ENCODE measurements at places on chromosomes 6 and 20.

DNA sequence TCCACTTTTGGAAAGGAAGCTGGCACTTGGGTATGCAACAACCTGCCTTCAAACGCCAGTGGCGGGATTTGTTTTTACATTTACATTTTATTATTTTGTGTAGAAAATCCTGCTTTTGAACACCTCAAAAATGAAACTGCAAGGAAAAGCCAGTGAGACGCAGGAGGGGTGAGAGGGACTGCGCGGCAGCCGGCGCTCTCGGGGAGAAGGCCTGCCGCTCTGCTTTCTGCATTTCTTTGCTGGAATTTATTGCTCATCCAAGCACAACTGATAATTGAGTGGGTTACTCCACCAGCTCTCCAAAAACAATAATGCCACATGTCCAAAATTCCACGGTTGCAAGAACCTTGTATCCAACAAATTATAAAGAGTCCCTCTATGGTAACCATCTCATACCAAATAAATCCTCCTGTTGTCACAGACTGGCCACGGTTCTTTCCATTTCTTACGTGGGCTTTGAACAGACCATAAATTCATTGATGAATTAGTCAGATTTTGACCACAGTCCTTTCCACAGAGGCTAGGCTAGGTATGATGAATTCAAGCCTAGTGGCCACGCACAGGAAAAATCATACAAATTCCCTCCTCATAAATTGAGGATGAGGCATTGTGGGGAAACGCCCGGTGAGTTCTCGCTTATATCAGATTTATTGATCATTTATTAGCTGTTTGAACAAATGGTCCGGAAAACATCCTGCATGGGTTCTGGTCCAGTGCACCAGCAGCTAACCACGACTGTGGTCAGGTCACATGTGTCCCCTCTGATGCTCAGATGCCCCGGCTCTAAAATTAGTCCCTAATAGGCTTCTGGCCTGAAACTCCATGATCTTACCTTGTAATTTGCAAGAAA is 31.6 kb upstream of the FOXC1 start:
- DNase-seq: no peak

- no peak for DNase-seq
Measured at GRCh38 chr6:29764422-29765196, 41.4 kb downstream of the HLA-F start.

GRCh38 chr6:141956046-141956761 is 176.5 kb upstream of the GJE1 start:
- no peak for DNase-seq

- no peak for DNase-seq
Measured at GRCh38 chr20:62368392-62368975, 1.4 kb upstream of the LAMA5 start.

DNA sequence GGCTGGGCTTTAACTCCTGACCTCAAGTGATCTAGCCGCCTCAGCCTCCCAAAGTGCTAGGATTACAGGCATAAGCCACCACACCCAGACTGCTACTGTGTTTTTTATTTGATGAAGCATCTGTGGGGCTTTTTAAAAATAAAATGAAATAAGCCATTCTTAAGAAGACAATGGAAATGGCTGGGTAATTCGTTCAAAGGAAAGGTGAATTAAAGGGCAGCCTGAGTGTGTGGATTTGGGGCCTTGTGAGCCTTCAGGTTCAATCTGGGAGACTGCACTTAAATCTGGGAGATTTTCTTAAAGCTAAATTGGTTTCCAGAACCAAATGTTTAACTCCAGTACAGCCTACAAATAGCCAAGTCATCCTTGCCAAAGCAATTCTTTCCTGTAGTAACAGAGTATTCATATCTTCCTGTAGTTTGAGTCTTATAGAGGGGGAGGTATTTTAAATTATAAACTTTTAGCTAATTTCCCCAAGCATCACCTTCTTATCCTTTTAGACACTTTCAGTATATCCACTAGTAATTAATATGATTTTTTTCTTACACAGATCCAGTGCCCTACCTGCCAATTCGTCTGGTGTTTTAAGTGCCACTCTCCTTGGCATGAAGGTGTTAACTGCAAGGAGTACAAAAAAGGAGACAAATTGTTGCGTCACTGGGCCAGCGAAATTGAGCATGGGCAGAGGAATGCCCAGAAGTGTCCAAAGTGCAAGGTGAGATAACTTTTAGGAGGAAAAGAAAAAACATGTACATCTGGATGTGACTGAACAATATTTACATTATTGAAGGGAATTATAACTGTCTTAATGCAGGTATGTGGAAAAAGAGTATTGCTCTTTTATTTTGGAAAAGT is 95.4 kb downstream of the RNF217 start:
- DNase-seq: no peak
